ENCODE measurements at places on chromosomes 1 and 21. TPM values are rescaled to one million over a fixed set of nuclear protein-coding genes. Genes with fewer than 3 reads are reported as not detected.

TACSTD2 gene
- not detected for total RNA-seq

MAGI3 gene
- 3.5 TPM for total RNA-seq

RNU1-1 gene
- 907 TPM for total RNA-seq

SPATA45 gene
- total RNA-seq = not detected

COL11A1 gene
- total RNA-seq = not detected

All from activated CD8-positive, alpha-beta memory T cell treated with anti-CD3 and anti-CD28 coated beads for 36 hours (primary cell).